ENCODE measurements at places on chromosomes 3 and 15.

GRCh38 chr15:66246937-66247336 lies 6.6 kb downstream of the MEGF11 start:
- DNase-seq = no peak

DNA sequence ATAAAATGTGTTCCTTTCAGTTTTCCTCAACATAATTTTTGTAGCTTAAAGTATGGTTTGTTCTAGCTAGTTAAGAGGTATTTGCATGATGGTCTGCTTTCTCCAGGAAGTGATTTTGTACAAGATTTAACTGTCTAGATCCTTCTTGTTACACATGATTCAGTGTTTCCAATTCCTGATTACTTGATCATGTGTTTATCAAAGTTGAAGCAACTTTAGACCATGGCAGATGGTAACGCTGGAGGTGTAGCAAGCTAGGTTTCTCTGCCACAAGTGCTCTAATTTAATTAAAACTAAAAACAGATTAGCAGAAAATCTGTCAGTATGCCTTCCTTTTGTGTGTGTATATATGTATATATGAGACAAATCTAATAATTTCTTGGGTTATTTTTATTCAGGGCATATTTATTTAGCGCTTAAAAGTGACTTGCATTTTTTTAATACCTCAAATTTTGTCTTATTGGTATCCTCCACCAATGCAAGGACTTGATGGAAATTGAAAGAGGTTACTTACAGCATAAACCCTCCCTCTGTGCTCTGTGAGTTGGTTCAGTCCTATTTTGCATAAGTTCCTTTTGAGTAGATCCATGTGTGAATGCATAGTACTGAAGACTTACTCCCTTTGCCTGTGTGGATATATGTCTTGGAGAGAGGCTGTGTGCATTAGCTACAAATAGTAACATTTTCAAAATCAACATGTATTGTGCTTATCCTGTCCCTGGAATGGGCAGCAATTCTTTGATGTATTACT lies 157.3 kb upstream of the CGNL1 start:
- no peak for DNase-seq

DNA sequence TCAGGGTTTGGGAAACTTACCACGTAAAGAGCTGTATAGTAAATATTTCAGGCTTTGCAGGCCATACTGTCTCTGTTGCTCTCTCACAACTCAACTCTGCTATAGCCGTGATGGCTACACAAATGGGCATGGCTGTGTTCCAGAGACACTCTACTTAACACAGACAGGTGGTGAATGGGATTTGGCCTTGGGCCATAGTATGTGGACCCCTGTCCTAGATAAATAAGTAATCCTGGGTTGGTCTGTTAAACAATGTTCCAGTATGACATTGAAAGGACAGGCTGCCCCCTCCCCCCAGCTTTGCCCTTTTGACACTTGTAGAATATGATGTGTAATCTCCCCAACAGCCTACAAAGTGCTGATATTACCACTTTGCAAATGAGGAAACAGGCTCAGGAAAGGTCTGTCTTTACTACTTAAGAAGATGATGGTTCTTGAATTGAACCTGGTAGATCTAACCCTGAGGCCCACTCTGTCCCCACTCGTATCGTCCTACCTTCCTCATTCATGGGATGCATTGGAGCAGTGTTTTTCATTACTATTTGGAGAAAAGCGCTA lies 38.4 kb downstream of the SLCO3A1 start:
- DNase-seq = no peak

DNA sequence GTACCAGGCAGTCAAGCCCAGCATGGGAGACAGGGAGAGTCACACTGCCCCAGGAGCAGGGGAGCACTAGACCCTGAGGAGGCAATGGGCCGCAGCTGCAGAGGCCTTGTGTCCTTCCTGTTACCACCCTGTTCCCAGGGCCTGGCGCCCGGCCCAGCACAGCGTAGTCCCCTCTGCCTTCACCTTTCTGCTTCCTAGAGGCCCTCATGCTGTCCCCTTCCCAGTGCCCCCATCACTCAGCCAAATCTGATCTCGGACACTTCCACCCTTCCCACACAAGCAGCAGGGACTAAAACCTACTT lies 6.9 kb upstream of the TBC1D2B start:
- DNase-seq = no peak

GRCh38 chr3:16126634-16127033 lies 47.8 kb upstream of the GALNT15 start:
- DNase-seq = no peak

- DNase-seq = no peak
Measured at GRCh38 chr3:138578141-138578540, 15.9 kb downstream of the CEP70 start.

- DNase-seq = no peak
Measured at GRCh38 chr3:101695779-101696372, 9.4 kb upstream of the RPL24 start.

DNA sequence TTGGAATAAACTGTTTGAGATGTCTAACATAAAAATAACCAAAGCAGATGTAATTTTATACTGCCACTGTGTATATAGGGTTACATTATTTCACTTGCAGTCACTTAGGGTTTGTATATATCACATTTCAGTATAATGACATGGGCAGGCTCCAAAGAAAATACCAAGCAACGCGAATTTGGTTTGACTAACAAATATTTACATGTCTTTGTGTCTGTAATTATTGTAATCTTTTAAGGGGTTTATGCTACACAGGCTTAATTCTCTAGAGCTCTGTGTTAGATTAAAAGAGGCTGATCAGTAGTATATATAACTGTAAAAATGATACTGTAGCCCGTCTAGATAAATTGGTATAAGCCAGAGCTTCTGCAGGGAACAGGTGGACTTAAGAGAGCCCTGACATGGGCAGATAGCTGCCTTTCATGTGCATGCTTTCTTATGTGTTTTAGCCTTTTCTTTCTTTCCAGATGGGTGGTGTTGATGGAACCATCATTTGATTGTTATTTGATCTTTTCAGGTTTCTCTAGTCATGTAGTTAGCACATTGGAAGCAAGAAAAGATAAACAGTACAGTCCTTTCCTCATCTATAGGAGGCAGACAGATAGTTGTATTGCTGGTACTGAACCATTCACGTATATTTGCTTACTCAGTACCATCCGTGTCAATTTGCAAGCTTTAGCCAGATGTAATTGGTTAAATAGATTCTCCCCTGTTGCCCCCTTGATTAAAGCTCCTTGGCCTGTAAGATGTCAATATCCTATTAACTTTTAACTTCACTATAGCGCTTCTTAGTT lies 86.1 kb downstream of the GALK2 start:
- no peak for DNase-seq

GRCh38 chr3:127158614-127159229 lies 34.2 kb upstream of the PRR23E start:
- DNase-seq = no peak

DNA sequence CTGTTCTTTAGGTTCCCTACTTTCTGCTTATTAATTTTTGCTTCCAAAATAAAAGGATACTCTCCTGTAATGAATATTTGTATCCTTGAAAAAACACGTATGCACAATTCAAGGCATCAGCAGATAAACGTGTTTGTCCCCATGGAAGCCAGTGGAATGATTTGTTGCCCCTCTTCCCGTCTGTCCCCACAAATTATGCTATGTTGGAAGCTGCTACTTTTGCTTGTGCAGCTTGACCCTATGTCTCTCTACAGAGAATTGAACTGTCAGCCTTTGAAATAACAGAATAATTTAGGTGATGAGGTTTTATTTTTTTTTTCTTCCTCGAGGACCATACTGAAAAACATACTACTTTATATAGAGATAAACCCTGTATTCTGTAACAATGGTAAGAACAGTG lies 401.5 kb upstream of the GOLIM4 start:
- DNase-seq = no peak

DNA sequence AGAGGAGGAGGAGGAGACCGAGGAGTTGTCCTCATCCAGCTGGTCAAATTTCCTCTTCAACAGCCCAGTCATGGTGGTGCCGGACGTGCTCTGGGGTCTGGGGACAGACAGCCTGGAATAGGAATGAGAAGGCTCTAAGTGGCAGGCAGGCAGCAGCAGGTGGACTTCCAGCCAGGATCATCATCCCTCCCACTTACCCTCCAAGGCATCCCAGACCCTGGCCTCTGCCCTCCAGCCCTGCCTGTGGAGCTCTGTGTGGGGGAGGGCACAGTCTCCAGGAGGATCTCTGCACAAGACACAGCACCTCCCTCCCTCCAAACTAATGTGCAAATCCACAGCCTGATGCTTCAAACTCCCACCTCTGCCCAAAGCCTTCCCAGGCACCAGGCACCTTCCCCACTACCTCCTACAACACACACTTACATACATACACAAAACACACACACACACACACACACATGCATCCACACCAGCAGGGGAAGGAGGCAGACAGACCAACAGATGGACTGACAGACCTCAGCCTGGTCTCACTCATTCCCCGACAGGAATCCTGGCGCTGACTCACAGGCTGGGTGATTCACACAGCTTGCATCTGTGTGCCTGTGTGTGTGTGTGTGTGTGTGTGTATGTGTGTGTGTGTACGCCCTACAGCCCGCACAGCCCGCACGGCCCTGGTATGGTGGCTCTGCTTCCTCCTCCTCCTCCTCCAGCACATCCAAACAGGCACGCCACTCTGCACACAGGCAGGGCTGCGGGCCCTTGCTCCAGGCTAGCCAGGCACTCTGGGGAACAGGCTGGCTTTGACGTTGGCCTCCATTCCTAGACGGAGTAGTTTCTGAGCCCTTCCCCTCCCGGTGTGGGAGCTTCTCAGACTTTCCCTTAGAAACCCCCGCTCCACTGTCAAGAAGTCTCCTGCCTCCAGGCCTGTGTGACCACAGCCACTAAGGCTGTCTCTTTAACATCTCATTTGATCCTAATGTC lies 6.5 kb downstream of the CSRNP1 start:
- no peak for DNase-seq

DNA sequence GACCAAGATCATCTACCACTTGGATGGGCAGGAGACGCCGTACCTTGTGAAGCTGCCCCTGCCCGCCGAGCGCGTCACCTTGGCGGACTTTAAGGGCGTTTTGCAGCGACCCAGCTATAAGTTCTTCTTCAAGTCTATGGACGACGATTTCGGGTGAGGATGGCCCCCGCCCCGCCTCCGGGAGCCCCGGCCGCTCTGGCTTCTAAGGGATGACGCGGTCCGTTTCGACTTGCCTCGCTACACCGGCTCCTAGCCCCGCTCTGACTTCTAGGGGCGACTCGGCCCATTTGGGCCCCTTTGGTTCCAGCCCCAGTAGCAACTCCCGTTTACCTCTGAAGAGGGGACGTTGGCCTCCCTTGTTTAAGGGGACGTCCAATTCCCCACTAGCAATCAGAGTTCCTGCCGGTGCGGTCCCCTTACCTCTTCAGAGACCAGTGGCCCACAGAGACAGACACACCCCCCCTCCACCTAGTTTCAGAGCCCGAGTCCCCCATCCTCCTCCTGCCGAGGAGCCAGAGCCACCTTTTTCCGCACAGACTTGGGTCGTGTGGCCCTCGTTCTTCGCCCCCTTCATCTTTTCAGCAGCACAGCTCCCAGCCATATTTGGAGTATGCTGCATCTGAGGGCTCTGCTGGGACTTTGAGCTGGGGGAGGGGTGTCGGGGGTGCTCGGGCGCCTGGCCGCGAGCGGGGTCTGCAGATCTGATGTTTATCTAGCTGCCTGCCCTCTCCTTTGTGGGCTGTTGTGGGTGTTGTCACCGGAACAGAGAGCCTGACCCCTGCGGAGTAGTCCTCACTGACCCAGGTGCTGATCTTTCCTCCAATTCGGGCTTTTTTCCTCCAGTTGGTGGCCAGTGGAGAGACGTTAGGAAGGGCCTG lies 706 bp downstream of the DVL3 start:
- DNase-seq = peak; percentile 60

GRCh38 chr3:59424268-59425010 lies 374.6 kb upstream of the CFAP20DC start:
- DNase-seq = no peak

GRCh38 chr15:26129852-26130251 lies 266.7 kb upstream of the ATP10A start:
- DNase-seq = no peak

- peak; percentile 77 for DNase-seq
Measured at GRCh38 chr3:136250903-136251460, 842 bp downstream of the PCCB start.

GRCh38 chr3:28982906-28983305 lies 298.0 kb upstream of the RBMS3 start:
- DNase-seq = no peak

DNA sequence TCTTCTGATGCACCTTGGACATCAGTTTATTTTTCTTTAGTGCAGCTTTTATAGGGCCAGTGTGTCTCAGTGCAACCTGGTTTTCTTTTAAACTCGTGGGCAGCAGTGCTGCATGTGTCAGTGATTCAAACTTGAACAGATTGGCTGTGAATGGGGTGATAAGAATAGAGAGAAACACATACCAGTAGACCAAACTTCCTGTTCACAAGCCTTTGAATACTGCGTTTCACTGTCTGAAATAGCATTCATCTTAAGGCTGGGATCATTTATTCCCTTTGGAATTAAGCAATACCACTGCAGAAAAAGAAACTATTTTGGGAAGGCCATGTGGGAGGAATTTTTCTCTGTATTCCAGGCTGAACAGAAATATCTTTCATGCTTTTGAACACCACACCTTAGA lies 51.7 kb downstream of the PHLDB2 start:
- DNase-seq = no peak

GRCh38 chr3:43503067-43503728 lies 118.6 kb downstream of the ANO10 start:
- no peak for DNase-seq

DNA sequence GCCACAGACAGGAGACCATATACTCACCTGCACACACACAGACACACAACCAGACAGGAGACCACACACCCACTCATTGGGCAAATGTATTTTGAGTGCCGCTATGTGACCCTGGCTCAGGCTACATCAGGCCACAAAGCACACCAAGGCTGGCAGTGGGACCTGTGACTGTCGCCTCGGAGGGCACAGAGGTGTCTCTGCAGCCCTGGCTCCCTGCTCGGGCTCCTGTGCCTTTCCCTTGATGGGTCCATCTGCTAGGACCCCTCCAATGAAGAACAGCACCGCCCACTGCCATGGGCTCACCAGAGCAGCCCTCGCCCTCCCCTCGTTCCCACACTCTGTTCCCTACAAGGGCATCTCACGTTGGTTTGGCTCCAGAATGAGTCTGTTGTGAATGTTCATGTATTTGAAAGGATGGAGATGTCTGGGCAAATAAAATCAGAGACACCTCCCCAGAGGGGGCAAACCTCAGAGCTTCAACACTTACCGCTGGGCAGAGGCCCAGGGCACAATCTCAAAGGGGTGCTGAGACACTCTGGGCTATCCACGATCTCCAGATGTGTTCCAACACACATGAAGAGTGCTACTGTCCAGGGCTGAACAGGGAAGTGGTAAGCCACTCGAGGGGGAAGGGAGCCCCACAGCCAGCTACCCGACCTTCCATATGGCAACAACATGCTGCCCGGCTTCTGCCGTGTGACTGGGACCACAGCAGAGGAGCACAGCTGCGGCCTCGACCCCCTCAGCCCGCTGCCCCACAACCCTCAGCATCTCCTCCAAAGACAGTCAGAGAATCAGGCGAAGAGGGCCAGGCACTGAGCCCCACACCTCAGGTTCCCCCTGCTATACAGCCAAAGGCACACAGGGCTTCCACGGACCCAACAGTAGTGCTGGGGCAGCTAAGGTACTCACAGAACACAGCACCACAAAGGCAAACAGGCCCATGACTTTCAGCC lies 74.9 kb downstream of the OCA2 start:
- no peak for DNase-seq

GRCh38 chr3:5437783-5438323 lies 250.3 kb downstream of the EDEM1 start:
- no peak for DNase-seq

GRCh38 chr3:170705131-170705530 lies 119.3 kb upstream of the SLC7A14 start:
- DNase-seq = no peak

- DNase-seq = no peak
Measured at GRCh38 chr15:69299943-69300588, 1.4 kb downstream of the PAQR5 start.

- no peak for DNase-seq
Measured at GRCh38 chr15:67050062-67050461, 15.3 kb upstream of the SMAD3 start.
